ENCODE measurements at places on chromosomes 6 and 20.

GRCh38 chr6:42279144-42279781, 61.6 kb upstream of the MRPS10 start:
- no peak for DNase-seq

DNA sequence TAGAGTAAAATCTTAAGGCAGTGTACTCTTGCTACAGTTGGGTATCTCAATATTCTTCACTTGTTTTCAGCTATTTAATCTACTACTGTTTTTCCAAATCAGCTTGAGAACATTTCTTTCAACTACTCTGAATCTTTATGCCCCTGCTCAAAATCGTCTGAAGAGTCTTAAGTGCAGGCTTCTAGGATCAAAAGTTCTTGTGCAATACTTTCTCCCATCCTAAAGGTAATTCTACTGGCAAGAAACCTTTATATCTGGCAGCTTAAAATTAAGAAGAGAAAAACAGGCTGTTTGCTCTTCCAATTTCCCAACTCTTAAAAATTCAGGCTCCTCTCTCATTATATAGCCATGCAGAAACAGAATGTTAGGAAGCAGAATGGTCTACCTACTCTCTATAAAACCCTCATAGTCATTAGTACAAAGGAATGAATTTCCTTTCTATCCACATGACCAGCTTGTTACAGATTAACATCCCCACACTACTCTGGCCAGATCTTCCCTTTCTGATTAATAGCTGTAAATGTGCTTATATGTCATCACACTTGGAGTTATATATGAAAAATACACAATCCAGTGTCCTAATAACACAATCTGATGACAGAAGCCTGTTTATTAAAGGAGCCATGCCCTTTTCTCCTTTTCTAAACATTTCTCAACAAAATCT, 122.2 kb upstream of the FAM184A start:
- no peak for DNase-seq

DNA sequence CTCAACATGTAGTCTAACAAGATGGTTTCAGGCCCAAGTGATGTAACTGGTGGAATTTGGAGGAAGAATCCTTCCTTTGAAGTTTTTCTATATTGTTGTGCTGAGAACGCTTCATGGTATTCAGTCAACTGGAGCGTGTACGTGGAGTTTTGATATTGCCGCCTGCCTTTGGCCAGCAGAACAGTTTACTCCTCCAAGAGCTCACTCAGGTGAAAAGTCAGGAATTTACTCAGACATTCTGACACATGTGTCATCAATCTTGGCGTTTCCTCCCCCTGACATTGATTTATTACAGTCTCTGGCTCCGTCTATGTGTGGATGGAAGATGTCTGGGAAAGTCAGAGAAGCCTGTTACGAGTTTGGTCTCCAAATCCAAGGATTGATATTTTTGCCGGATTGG, 19.0 kb upstream of the TGM2 start:
- no peak for DNase-seq

- DNase-seq, result no peak
Observed at GRCh38 chr20:58603721-58604120, 47.4 kb upstream of the STX16 start.

- no peak for DNase-seq
Observed at GRCh38 chr6:43718387-43719105, 31.0 kb upstream of the MRPS18A start.

GRCh38 chr20:39857835-39858234, 831.2 kb downstream of the MAFB start:
- no peak for DNase-seq

DNA sequence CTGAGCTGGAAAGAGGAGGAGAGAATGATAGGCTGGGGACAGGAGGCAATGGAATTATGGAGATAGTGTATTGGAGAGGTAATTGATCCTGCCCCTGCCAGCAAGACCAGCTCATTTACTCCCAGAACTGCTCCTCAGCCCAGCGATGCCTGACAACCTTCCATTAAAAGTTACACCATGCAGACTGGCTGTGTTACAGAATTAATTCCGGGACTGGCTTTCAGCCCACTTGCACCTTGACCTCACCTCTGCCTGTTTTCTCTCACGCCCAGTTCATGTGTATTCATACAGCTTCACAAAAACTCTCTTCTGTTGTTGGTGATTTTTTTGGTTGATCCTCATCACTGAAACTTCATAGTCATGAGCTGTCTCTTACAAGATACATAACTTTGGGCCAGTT, 207.3 kb downstream of the PLCB1 start:
- DNase-seq, result no peak

GRCh38 chr6:2183246-2183645, 62.2 kb downstream of the GMDS start:
- DNase-seq, result no peak

DNA sequence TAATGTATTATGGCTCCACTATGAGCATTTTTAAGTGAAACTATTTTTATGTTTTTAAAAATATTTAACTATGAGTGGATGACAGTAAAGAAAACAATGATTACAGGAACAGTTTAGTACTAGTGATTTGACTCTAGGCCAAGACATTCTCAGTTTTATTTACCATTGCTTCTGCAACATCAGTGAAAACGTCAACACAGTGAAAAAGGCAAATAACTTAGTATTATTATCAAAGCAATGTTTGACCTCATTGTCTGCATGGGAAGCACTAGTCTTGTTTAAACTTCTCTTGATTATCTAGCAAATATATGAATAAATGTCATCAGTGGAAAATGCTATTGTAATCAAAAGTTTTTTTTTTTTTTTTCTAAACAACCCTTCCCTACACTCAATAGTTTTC, 165.0 kb downstream of the HTR1B start:
- no peak for DNase-seq

GRCh38 chr6:33029328-33030184, 20.2 kb upstream of the HLA-DOA start:
- DNase-seq, result no peak

DNA sequence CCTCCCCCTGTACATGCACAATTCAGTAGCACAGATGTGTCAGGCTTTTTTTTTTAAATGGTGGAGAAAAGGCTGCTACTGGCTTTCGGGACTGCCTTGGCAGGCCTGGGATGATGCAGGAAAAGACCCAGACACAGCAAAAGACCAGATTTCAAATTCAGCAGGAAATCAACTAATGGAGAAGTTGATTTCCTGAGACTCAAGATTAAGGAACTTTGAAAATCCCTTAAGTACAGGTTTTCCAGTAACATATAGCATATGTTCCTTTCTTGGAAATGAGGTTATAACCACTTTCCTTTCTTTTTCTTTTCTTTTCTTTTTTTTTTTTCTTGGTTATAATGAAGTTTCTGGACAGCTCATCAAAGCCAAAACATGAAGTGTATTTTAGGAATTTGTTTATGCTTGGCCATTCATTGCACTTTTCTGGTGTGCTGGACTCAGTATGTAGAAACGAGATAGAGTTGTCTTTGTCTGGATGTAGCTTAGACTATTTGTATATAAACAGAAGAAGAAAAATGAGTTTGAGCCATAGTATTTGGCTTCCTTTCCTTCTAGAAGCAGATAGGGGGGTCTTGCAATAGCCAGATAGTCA, 119.4 kb downstream of the SASH1 start:
- DNase-seq, result no peak

DNA sequence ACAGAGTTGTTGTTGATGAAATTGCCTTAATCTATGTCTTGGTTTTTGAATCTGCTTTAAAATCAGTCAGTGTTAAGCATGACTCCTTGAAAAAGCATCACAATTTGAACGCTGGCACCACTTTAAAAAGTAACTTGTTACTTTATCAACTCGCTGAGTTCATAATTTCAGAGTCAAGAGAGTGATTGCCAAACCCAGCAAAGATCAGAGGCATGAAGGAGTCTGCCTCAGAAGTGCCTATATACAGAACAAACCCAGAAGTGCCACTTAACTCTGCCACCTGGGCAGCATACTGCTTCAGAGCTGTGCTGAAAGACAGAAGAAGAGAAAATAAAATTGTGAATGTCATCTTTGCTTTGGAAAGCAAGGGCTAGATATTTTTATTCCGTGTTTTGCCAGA, 73.6 kb upstream of the HCRTR2 start:
- no peak for DNase-seq

DNA sequence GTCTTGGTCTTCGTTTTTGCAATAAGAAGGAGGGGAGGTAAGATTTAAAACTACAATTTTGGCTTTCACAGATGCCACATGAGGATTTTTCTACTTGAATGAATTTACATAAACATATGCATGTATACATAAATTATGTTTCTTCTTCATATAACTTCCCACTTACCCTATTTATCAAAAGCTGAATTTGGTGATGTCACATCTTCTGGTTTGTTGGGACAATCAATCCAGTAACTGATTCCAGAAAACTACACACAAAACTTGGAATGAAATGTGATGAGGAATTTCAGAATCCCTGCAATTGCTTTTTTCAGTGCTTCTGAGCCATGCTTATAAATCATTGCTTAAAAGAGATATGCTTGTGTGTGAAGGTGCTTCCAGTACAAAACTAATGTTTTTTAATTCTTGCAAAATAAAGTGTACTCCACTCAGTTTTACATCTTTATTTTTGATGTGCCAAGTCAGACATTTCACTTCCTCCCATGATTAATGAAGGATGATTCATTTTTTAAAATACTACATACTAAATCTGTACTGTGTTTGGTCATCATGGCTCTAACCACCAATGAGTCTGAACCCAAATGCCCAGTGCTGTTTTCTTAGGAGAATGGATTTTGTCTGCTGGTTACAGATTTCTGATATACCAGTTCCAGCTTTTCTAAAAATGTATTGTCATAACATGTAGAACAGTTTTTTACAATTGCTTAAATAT, 32.1 kb upstream of the RIN2 start:
- no peak for DNase-seq

DNA sequence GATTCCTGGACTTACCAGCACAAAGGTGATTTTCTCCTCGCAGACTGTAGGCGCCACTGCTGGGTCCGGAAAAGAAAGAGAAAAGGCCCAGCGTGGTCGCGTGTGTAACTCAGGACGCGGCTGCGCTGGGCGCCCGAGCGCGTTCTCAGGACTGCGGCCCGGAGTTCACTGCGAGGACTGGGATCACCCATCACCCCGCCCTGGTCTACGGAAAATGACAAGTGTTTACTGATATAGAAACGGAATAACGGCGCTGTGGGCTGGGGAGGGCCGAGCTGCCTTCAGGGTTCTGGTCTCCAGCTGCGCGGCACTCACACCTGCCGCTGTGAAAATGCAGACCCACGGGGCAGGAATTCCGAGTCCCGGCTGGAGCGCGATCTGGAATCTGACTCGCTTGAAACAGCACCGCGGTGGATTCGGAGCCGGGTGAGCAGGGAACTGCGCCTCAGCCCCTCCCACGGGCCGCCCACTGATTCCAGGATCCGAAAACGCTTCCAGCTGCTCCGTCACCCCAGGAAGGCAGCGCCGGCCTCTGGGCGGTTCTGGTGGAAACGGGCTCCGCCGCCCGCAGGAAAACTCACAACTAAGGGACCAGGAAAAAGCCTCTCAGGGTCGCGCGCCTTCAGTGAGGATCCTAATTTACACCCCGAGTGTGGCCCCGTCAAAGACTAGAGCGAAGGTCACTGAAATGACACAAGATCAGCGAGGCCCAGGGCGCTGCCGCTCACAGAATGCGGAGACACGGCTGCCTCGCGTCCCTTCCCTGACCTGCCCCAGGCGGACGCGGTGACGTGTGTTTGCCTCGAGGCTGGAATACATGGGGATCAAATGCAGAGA, 34.5 kb downstream of the HLA-A start:
- DNase-seq, result peak; percentile 93

DNA sequence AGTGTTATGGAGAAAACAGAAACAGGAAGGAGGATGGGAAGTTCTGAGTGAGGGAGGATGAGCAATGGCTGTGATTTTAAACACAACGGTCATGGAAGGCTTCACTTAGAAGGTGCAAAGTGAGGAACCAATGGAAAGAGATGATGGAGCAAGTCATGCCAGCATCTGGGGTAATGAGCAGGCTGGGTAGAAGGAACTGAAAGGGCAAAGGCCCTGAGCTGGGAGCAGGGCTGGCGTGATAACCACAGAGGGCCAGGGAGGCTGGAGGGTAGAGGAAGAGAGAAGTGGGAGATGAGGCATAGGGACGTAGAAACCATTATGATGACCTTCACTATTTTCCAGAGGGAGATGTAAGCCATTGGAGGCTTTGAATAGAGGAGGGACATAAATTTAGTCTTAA, 43.6 kb downstream of the NHLRC1 start:
- DNase-seq, result no peak

DNA sequence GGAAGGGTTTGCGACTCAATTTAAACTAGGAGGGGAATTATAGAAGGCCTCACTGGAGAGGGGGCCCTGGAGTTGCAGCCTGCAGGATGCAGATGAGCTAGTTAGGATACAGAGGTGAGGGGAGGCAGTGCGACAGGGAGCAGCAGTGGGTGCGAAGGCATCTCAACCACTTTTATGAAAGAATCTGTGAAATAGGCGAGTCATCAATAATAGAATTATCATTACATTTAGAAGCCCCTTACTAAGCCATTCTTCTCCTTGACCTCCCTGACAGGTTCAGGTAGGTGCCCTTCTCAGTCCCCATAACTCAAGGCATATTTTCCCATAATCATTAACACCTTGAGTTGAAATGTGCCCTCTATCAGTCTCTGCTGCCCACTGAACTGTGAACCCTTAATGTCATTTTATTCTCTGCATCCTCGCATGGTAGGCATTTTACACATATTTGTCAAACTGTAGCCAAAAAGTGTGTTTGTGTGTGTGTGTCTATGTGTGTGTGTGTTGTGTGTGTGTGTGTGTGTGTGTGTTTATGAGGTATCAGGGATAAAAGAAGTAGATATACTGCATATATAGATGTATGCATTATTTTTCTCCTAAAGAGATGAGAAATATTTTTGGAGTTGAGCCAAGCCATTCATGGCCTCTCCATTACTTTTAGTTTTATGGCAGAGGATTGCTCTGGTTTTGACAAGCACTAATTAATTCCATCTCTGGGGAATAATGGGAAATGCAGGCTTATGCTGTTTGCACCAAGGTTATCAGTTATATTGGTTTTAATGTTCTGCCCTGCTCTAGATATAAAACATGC, 898.8 kb downstream of the KIF16B start:
- DNase-seq, result no peak

DNA sequence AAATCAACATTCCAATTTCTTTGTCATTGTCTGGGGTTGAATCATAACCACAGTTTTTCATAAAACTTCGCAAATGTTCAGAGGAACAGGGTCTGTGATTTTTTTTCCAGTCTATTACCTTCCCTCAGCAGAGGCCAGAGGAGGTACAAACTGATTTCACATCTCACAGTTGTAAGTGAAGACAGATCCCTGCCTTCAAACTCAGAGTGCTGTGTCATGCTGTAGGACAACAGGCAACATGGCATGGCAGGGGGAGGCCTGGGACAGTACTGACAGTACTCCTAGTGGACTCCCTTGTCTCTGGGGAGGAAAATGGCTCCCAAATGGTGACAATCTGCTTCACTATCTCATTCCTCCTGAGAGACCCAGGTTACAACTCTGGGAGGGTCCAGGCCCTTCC, 308.6 kb downstream of the CDC5L start:
- DNase-seq, result no peak

GRCh38 chr20:16095226-16095625, 478.0 kb downstream of the KIF16B start:
- no peak for DNase-seq

GRCh38 chr6:91965872-91966271, 1379.0 kb upstream of the MAP3K7 start:
- DNase-seq, result no peak

Data from tibial artery (tissue), 4 donors.